ENCODE measurements at places on chromosomes 2 and 18.

DNA sequence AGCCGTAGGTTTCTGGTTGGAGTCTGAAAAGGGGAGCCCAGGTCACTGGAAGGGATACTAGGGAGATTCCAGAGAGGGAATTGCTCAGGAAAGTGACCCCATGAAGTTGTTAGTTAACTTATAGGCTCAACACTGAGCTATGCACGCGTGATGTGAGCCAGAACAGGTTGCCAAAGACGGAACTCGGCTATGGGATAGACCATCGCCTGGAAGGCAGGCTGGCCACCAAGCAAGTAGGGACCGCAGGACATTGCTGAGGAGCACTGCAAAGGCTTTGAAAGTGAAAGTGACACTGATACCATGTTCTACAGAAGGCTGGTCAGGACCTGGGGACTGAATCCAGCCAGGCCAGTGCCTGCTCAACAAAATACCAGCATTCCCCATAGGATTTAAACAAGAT, 7.3 kb downstream of the FARP2 start:
- DNase-seq, result no peak

DNA sequence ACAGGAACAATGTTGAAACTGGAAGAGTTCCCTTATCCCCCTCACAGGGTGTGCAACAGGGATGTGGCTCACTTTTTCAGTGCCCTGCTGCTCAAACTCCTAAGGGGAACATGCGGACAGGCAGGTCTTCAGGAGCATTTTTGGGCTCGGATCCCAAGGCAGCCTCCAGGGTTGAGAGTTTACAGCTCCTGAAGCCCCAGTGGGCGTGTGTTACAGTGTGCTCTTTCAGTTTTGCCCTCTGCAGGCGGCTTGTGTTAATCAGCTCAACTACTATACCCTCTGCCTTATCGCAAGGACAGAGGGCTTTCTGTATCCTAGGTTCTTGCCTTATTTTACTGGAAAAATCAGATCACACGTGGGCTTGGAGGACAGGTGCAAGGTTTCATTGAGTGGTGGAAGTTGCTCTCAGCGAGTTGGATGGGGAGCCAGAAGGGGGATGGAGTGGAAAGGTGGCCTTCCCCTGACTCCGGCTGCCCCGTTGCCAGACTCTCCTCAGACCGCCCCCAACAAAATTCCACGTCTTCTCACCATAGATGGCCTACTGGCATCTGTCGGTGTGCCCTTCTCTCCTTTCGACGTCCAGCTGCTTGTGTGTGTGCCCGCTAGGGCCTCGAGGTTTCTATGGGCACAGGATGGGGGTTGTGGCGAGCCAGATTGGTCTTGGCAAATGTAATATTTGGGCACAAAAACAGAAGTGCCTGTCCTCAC, 541.9 kb downstream of the TMX3 start:
- DNase-seq, result no peak

DNA sequence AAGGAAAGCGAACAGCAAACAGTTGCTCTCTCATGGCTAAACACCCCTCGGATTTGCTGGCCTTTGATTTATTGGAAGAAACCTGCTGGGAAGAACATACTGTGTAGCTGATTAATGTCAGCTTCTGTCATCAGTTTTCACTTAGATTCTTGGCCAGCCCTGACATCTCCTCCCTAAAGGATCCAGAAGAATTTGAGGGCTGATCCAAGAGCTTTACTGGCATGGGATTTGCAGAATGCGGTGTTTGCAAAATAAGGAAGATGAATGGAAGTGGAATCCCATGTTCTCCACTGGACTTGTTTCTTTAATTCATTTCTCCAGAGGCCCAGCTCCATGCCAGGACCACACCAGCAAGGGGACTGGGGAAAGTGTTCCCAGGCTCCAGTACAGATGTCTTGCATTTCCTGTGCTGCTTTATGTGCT, 80.5 kb downstream of the RDH14 start:
- DNase-seq, result no peak

DNA sequence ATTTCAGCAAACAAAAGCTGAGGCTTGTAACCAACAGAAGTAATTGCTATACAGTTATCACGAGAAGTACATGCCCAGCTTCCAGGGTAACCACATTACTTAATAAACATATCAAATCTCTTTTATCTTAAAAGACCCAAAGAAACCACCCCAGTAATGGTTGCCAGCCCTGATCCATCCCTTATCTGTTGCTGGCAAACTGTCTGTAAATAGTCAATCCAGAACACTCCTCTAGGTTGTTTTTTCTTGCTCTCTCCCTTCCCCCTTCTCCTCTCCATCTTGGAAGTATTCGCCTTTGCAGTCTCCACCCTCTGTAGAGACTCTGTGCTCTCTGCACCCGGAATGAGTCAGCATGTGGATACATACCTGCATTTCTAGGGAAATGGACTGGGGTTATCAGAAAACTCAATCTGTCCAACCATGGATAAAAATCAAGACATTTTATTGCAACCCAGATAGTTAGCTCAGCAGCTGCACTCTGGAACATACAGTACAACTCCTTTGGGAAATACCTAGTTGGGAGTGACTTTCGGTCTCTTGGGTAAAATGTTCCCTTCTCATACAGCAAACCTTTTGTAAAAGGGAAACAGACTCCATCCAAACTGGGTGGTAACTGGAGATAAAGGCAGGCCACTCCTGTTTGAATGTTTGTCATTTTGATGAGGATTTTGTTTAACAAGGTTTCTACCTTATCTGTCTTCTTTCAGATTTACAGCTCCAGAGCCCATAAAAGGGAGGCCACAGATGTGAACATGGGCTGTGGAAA, 123.5 kb upstream of the FOSL2 start:
- DNase-seq, result no peak

DNA sequence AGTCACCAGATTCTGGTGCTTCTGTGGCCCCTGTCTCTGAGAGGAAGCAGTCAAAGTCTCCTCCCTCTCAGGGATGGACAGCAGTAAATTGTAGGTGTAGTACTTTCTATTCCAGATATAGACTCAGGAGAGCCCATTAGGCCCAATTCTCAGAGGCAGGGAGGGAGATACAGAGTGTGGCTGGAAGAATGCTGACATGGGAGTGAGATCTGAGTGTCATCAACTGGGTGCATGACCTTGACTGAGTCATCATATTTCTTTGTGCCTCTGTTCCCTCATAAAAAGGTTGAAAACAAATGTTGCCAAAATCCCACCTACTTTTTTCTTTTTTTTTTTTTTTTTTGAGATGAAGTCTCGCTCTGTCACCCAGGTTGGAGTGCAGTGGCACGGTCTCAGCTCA, 506.1 kb downstream of the BCL11A start:
- DNase-seq, result no peak

DNA sequence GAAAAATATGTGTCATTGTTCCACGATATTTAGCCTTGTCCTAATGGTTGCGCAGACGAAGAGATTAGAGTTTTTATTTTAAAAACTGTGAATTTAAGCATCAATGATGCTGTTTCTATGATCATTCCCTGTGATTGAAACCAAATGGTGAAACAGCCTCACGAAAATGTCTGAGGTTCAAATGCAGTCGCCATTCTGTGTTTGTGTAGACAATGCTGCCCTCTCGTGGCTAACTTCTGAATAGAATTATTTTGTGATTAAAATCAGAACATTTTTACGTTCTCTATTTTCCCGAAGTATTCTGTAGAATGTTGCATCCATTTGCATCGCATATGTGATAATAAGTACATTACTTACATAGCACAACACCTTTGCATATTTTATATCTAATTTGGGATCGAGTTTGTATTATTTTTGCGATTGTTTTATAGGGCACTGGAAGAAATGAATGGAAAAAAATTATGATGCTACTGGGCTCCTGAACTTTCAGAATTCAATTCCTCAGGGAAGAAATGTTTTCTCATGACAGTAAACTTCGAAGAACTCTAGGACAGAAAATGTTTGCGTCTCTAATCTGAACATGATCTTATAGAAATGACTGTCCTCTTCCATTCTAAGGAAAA, 54.8 kb upstream of the CREB1 start:
- DNase-seq, result no peak

DNA sequence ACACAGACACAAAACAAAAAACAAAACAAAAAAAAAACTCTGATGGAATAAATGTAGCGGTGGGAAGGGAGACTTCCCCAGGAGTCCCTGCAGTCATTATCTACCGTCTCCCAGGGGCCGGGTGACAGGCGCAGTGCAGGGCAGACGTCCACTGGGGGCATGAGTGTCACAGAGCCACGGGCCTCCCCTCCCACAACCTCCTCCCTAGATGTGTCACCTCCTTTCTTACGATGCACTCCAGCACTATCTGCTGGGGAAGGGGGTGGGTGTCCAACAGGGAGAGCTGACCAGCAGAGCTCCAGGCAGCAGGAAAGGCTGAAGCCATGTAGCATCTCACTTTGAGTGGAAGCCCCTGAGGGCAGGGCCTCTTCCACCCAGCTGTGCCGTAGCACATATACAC, 84.5 kb downstream of the LONRF2 start:
- DNase-seq, result no peak

- DNase-seq, result no peak
These were observed 151.3 kb downstream of the KLHL29 start for GRCh38 chr2:23536326-23536725.

DNA sequence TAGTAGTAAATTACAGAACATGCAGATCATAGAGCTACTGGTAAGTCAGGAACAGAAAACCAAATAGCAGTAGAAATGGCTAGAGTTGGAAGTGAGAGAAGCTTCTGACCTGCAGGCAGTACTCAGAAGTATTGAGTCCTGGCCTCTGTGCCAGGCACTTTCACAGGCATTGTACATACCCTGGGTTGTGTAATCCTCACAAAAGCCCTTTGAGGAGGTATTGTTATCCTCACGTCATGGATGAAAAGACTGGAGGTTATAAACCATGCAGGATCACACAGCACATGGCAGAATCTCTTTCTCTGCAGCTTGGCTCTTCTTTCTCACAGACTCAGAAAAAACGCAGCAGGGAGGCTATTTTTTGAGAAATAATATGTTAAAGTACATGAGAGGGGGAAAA, 789.3 kb upstream of the FAM98A start:
- DNase-seq, result no peak

GRCh38 chr18:75261430-75262223, 51.0 kb downstream of the TSHZ1 start:
- no peak for DNase-seq

- DNase-seq, result no peak
These were observed 63.1 kb upstream of the MCFD2 start for GRCh38 chr2:46978723-46979122.

GRCh38 chr2:190707726-190708125, 58.8 kb downstream of the NAB1 start:
- no peak for DNase-seq

- DNase-seq, result no peak
These were observed 16.1 kb upstream of the MFSD2B start for GRCh38 chr2:23993736-23994269.

- no peak for DNase-seq
These were observed 22.8 kb upstream of the LRP1B start for GRCh38 chr2:142153601-142154000.

GRCh38 chr18:9960258-9960904, 46.6 kb downstream of the VAPA start:
- no peak for DNase-seq

DNA sequence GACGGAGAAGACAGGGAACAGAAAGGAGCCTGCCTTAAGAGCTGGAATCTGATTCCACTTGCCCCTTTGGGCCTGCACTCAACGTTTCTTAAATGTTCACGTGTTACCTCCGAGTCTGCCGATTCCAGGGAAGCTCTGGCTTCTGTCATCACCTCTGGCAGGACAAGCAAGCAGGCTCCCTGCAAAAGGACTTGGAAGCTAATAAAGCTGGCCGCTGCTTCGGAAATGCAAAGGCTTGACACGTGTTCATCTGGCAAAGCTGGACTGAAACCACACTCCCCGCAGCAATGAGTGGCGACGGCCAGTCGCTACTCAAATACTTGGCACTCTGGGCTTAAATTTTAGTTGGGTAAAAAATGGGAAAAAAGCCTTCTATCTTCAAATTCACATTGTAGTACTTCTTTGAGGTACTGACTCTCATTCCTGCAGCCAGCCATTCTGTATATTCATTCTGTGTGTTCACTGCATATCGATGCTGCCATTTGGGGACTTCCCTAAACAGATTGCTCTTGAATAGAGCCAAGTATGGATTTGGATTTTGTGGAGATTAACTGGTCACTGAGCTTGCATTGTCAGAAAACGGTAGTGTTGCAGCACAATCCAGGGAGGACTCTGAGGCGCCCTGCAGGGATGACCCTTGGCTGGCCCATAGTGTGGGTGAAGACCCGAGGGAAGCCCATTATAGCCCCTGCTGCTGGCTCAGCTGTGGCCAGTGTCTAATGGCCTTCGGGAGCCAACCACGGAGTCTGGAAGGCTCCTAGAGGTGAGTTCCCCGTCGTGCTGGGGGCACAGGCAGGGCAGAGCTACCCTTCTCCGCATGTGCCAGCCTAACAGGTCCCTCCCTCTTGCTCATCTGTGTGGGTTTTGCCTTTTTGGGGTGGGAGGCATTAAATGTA, 231.5 kb downstream of the PRKCE start:
- no peak for DNase-seq

GRCh38 chr2:224166654-224167053, 127.6 kb upstream of the SERPINE2 start:
- no peak for DNase-seq

DNA sequence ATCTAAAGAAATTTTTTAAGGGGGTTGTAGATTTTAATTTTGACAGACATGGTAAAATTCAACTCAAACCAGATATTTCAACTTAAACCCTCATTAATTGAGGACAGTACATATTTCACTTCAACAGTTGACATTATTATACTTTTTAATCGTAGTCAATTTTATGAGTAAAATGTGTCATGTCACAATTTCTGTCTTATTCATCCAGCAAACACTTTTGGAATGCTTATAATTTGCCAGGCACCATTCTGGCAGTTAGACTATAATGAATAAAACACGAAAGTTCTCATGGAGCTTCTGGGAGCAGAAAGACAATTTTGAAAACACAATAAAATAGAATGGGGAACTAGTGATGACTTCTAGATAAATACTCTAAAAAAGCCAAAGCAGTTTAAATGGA, 1094.8 kb downstream of the SUCLG1 start:
- DNase-seq, result no peak

GRCh38 chr2:191245869-191246531, 796 bp downstream of the MYO1B start:
- DNase-seq, result no peak

GRCh38 chr2:130787841-130788240, 32.5 kb downstream of the AMER3 start:
- no peak for DNase-seq

GRCh38 chr2:121172456-121172855, 112.5 kb downstream of the TFCP2L1 start:
- DNase-seq, result no peak

- DNase-seq, result no peak
These were observed 114.0 kb downstream of the GATA6 start for GRCh38 chr18:22283397-22283796.

- no peak for DNase-seq
These were observed 84.8 kb downstream of the ACAA2 start for GRCh38 chr18:49728542-49728941.

DNA sequence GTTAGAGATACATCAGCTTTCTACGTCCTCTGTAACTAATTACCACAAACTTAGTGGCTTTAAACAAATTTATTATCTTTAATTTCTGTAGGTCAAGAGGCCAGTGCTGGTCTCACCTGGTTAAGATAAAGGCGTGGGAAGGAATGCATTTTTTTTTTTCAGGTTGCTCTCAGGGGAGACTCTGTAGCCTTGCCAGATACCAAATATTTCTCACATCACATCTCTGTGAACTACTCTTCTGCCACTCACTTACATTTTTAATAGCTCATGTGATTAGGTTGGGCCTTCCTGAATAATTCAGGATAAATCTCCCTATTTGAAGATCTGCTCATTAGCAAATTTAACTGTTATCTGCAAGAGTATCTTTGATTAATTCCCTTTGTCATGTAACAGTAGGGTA, 214.6 kb downstream of the CBLN2 start:
- no peak for DNase-seq

- DNase-seq, result no peak
These were observed 65.0 kb downstream of the NCK2 start for GRCh38 chr2:105809723-105810122.

Data from activated CD8-positive, alpha-beta memory T cell treated with anti-CD3 and anti-CD28 coated beads for 1 hour (primary cell).